ENCODE measurements at places on chromosomes 2 and 18.

GRCh38 chr18:31954349-31954748 is 11.4 kb upstream of the TRAPPC8 start:
- DNase-seq = no peak

- no peak for DNase-seq
Observed at GRCh38 chr2:205686783-205687640, 4.7 kb downstream of the NRP2 start.

DNA sequence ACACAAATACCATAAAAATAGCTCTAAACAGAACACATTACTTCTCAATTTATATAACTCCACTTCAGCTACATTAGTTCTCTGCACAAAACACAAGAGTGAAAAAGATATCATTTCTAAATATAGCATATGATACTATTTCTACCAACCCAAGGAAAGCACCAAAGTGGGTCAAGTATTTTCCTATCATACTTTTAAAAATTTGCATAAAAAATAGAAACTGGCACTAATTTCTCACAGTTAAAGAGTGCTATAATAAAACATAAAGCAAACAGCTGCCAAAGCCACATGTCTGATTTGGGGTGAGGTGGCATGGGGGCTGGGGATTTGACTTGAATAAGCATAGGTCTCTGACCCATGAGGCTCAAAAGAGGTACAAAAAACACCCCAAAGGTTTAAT is 61.5 kb downstream of the BARD1 start:
- no peak for DNase-seq

DNA sequence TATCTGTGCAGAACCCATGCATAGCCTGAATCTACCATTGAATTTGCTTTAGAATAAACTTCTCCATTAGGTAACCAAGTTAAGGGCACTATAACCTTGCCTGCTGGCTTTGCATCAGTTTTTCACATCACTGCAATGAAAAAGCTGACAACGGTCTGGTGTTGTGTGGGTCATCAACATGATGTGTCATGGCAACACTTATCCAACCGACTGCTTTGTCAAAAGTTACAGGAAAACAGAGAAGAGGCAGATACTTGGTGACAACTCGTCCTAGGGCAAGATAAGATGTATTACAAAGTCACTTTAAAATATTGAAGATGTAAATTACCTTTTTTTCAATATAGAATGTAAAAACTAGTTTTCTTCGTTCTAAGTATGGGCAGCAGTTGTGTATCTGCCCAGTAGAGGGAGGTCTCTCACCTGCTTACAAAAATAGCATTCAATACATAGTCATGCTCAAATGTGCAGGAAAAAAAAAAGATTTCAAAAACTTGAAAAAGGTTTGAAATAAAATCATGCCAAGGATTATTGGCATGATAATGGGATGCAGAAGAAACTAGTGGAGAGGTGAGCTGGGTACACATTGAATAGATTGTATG is 96.3 kb downstream of the EVA1A start:
- no peak for DNase-seq

DNA sequence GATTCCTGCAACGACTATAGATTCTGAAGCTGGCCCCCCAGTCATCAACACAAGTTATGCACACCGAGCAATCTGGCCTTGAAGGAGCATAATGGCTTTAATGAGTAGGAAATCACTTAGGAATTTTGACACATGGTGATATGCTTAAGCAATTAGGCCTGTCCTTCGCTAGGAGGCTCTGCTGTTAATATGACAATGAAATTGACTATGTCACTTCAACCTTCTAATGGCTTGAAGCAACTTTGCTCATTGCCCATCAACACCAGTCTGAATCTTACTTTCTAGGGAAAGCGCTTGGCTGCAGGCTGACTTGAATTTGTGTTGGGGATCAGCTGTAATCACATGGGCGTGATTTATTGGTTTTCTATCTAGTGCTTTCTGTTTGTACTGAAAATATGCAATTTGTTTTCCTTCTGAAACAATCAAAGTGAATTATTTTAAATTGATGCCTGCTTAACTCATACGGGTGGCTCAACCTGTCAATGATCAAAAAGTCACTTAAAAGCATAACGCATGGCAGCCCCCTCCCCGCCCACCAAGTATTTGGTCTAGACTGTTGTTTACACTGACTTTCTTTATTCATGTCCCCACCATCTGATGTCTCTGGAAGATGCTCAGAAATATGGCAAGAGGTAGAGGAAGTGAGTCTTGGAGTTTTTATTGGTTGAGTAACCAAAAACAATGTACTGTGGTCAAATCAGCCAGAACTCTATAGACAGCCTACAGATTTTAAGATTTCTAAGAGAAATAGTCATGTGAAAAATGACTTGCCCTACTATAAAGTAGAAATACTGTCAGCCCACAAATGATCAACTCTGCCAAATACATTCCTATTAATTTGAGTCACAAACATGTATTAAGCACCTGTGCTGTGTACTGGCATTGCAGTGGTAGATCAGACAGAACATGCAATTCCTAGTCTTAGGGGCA is 344.9 kb downstream of the RBM43 start:
- DNase-seq = no peak

DNA sequence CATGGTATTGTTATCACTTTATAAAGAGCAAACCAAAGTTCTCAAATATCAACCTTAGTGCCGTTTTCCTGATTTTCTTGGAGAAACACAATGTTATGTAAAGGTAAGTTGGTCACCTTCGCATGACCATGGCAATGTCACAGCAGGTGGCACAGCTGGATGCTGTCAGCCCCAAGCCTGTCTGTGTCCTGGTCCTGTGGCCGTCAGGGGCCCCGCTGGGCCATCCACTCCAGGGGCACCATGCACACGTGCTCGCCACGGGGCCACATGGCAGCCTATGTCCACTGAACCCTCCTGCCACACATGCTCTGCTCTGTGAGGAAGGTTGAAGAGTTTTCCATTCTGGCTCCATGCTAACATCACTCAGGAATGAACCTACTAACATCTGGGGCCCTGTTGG is 85.9 kb downstream of the EIPR1 start:
- no peak for DNase-seq

DNA sequence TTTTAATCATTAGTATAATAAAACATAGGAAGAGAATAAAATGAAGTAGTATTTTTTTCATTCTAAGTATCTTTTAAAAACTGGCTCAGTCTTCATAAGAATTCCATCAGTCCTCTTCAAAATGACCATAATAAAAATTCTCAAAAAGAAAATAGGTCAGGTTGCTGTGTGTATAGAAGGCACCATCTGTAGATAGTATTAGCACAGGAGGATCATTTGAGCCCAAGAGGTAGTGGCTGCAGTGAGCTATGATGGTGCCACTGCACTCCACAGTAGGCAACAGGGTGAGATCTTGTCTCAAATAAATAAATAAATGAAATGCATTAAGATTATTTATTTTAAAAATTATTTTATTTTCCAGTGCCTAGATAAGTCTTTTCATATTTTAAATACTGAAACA is 475.8 kb downstream of the ZNF804A start:
- no peak for DNase-seq

DNA sequence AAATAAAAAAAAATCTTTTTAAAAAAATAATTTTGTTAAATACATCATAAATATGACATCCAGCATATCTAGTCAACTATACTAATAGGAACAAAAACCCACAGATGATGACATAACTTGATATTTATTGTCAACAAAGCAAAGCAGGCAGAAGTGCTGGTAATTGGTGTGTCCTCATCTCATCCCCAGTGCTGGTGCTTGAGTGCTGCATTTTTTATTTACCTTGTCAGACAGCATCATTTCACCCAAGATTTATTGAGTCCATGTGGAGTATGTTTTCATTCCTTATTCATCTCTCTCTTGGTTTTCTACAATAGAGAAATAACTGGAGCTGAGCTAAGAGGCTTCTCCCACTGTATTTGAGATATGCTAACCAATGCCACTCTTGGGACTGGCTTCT is 191.6 kb upstream of the SLC14A2 start:
- DNase-seq = no peak

- DNase-seq = no peak
Observed at GRCh38 chr2:190841707-190842505, 38.7 kb upstream of the GLS start.

GRCh38 chr18:34942276-34942675 is 98.9 kb upstream of the MAPRE2 start:
- DNase-seq = no peak

DNA sequence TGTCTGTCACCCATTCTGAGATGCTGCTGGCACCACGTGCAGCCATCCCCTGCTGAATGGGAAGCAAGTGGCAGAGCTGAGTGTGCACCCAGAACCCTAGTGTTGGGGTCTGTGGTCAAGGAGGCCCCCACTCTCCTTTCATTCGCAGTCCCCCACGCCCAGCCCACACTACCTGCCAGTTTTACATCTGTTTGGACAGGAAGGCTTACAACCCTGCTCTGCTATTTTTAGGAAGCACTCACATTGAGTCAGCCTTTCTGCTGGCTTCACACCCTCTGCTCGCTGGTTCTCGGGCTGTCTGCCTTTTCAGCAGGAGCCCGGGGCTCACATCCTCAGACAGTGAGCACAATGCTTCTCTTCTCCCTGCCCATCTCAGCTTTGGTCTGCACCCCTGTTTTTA is 10.7 kb upstream of the ADCY3 start:
- DNase-seq = no peak

DNA sequence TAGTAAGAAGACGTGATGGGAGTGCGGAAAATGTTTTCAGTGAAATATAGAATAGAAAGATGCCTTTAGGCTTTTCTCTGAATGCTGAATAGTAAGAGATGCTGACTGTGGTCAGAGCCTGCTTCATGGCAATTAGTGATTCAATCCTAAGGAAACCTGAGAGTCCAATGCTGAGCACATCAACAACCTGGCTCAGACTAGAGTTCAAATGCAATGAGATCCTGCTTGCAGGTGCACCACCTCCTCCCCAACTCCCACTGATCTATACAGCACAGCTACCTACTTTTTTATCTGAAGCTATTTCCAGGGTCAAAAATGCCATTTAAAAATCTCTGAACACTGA is 65.4 kb downstream of the AAK1 start:
- no peak for DNase-seq

DNA sequence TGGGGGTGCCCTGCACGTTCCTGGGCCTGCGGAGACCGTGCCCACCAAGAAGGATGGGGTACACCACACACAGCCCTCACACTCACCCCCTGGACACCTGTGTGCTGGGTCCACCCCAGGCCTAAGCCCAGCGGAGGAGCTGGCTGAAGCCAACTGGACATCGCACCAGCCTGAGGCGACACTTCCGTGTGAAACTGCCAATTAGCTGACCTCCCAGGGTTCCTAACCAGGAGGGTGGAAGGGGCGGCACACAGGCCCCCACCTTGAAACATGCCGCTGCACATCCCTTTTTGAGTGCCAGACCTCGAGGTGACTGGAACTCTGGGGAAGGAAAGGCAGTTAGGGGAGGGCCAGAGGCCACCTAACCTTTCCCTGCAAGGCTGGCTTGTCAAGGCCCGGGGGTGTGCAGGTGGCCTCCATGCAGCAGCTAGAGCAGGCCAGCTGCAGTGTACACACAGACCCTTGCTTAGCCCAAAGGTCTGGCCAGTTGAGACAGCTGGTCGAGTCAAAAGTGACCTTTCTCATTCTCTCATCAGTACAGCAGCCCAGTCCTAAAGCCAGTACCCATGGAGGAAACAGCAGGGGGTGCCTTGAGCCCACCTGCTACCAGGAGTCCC is 4.5 kb downstream of the STK25 start:
- no peak for DNase-seq

GRCh38 chr2:46216213-46216612 is 81.0 kb upstream of the EPAS1 start:
- DNase-seq = no peak
